Testis (tissue), 5 donors: ENCODE measurements at places on chromosomes 3 and 15. TPM values are rescaled to one million over a fixed set of nuclear protein-coding genes. Genes with fewer than 3 reads are reported as not detected.

DNA sequence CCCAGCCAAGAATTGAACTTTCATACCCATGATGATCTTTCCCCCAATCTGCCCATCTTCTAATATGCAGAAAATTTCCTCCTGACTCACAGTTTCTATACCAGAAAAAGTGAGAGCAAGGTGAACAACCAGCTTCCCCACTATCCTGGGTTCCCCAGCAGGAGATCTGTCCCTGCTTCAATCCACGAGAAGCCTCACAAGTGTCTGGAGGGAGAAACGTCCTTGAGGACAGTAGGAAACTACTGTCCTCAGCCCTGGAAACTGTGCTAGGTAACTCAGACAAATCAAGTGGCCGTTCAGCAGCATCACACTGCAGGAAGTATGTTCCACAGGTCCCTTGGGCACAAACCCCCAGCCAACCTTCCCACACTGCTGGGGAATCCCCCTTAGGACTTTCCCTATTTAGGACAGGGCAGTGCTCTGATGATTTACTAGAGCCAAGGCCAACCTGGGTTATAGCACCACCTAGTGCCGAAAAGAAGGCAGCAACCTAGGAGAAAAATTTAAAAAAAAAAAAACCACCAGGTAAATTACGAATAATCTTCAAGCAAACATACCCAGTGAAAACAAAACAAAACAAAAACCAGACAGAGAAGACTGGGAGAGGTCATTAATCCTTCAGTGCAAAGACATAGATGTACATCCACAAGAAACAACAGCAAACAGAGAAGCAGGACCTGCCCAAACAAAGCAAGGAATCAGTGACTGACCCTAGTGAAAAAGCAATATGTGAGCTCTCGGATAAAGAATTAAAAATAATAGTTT is 36.0 kb downstream of the MORC1 start:
- peak; percentile 30 for DNase-seq
- H3K4me3 ChIP-seq: no peak overlapping the region
- H3K27ac ChIP-seq: no peak overlapping the region
- H3K27me3 ChIP-seq: no peaks in the 10 kb centered on the region
- no peaks in the 10 kb centered on the region for H3K36me3 ChIP-seq

- DNase-seq: no peak
- no peak overlapping the region for H3K4me3 ChIP-seq
- no peaks in the 10 kb centered on the region for H3K36me3 ChIP-seq
- H3K27me3 ChIP-seq: no peaks in the 10 kb centered on the region
- H3K4me1 ChIP-seq: peaks cover 12% of the 10 kb centered on the region
- no peak overlapping the region for H3K27ac ChIP-seq
These were observed 13.3 kb upstream of the SOX2 start for GRCh38 chr3:181698263-181698954.

GRCh38 chr3:37992271-37993066 is 1.9 kb downstream of the VILL start:
- peaks cover 18% of the 10 kb centered on the region for H3K4me1 ChIP-seq
- no peaks in the 10 kb centered on the region for H3K36me3 ChIP-seq
- no peak overlapping the region for H3K4me3 ChIP-seq
- no peak overlapping the region for H3K27ac ChIP-seq

DNA sequence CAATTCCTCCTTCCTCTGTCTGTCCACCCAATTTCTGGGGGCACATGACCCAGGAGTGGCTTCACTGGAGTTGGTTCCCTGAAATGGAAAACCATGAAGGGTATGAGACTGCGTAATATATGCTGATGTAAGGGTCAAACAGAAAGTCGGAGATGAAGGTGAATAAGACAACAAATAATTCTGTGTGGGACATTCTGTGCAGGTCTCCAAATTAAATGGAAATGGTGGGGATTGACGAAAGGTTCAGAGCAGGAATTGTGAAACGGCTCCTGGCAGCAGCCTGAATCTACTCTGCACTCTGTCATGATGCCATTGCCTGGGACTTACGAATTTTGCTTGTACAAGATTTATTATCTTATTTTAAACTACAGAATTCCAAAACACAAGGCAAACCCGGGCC is 174.8 kb upstream of the RORA start:
- no peaks in the 10 kb centered on the region for H3K4me1 ChIP-seq
- no peak for DNase-seq
- no peaks in the 10 kb centered on the region for H3K36me3 ChIP-seq
- no peak overlapping the region for H3K27ac ChIP-seq
- H3K27me3 ChIP-seq: no peaks in the 10 kb centered on the region

HAUS2 gene
- 21.5 TPM for polyA plus RNA-seq

GRCh38 chr3:48472673-48472922 is 26.1 kb downstream of the ATRIP start:
- H3K36me3 ChIP-seq: no peaks in the 10 kb centered on the region
- H3K27me3 ChIP-seq: no peaks in the 10 kb centered on the region
- peaks cover 21% of the 10 kb centered on the region for H3K4me1 ChIP-seq
- peak overlapping the region; percentile 95 for H3K27ac ChIP-seq
